NCI-H187 (cell line): ENCODE measurements at places on chromosomes 11 and 22.

DNA sequence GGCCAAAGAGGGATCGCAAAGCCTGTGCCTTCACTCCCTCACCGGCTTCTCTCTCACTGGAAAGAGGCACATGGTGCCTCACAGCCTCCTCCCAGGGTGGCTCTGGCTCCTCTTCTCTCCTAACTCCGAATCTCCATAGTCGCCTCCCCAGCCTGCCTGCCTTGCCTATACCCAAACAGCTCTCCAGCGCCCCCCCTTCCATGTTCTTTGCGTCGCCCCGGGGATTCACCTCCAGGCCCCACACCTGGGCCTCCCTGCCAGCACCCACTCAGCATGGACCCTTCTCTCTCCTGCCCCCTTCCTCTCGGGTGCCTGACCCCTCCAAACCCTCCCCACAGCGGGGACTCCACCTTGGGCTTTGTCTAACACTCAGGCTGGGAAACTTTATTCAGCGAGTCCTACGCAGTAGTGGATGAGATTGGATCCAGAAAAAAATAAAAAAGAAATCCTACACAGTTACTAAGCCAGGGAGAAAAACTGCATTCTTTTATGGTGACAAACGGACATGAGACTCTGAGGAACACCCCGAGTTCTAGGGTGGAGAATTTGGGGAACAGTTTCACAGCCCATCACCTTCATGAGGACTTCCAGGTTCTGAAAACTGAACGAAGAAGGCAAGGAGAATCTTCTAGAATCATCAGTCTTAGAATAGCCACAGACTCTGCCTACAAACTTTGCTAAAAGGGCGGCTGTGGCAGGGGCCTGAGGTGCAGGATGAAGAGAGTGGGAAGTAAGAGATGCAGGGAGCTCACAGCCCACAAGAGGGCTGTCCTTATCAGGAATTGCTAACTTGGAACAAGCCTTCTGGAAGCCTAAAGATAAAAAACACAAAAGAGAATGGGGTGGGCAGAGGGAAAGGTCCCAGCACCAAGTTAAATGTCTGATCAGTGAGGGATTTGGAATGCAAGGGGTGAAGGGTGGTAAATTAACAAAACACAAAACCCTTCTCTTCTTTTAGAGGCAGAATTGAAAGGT lies 5.3 kb downstream of the PPM1F start:
- DNase-seq = no peak

GRCh38 chr11:80365076-80365725 lies 924.4 kb upstream of the TENM4 start:
- DNase-seq = no peak

DNA sequence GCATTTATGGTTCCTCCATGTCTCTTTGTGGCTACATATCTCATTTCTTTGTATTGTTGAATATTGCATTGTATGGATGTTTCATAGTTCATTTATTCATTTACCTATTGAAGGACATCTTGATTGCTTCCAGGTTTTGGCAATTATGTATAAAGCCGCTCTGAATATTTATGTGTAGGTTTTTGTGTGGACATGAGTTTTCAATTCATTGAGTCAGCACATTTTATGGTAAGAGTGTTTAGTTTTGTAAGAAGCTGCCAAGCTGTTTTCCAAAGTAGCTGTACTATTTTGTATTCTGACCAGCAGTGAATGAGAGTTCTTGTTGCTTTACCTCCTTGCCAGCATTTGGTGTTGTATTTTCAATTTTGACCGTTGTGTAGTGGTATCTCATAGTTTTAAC lies 39.2 kb downstream of the KDM2A start:
- no peak for DNase-seq

DNA sequence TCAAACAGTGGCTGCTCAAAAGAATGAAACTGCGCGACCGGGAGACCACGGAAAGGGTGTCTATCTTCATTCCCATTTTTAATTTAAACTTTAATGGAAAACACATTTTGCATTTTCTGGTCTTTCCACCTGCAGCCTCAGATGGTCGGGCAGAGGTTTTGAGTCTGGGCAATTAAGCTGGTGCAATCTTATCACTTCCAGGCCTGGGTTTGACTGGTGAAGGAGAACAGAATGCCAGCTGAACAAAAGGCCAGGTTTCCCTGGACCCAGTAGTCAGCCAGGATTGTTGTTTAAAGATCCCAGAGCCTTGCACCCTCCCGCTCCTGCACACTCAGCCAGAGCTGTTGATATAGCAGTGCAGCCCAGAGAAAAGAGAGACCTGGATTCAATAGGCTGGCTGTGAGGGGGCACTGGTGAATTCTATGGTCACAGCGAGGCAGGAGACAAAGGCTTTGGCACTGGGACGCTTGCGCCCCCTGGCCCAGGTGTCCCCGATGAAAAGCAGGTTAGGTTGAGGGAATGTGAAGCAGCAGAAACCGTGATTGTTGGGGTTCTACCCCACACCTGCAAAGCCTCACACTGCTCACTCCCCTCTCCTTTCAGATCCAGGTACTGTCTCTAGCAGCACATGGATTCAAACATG lies 83.6 kb downstream of the FLI1 start:
- no peak for DNase-seq

DNA sequence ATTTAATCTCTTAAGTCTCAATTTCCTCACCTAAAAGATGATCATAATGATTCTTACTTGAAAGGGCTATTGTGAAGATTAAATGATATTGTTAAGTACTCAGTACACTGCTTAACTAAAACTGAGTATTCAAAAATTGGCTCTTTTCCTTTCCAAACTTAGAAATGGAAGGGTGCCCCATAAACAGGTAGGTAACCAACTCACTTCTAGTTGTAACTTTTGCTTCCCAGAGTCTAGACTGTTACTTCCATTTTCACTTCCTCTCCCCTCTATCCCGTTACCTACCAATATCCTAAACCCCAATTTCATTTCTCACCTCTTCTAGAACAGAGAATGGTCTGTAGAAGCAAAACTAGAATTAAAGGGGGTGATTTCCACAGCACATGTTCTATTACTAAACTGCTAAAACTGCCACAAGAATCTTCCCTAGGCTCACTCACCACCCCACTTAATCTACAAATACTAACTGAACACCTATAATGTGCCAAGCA lies 50.0 kb downstream of the RRAS2 start:
- no peak for DNase-seq

- DNase-seq = no peak
Observed at GRCh38 chr11:11850668-11851067, 8.9 kb downstream of the USP47 start.

- DNase-seq = no peak
Observed at GRCh38 chr11:17898782-17899181, 114.1 kb downstream of the SERGEF start.

- DNase-seq = no peak
Observed at GRCh38 chr11:117180020-117180419, 1.5 kb downstream of the SIDT2 start.

DNA sequence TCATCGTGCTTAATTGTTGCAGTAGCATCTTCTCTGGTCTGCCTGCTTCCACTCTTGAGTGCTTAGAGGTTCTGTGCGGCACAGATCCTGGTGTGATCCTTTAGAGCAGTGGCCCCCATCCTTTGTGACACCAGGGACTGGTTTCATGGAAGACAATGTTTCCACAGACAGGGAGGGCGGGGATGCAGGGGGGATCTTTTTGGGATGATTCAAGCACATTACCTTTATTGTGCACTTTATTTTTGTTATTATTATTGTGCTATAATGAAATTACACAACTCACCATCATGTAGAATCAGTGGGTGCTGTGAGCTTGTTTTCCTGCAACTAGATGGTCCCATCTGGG lies 76.8 kb upstream of the SHANK2 start:
- DNase-seq = no peak

GRCh38 chr11:12106501-12106900 lies 3.9 kb upstream of the MICAL2 start:
- no peak for DNase-seq

- no peak for DNase-seq
Observed at GRCh38 chr11:17771841-17772401, 37.3 kb downstream of the KCNC1 start.

GRCh38 chr22:32531931-32532819 lies 57.6 kb downstream of the FBXO7 start:
- no peak for DNase-seq

GRCh38 chr22:49770547-49771265 lies 57.0 kb downstream of the BRD1 start:
- no peak for DNase-seq
